ENCODE measurements at places on chromosomes 11 and 22.

GRCh38 chr22:36772451-36772850 is 3.5 kb downstream of the IFT27 start:
- DNase-seq, result peak; percentile 85

GRCh38 chr11:61645179-61645868 is 34.9 kb upstream of the DAGLA start:
- DNase-seq, result peak; percentile 81

GRCh38 chr11:65641297-65642013 is 3.6 kb downstream of the SIPA1 start:
- no peak for DNase-seq

GRCh38 chr11:2187280-2187707 is 15.7 kb upstream of the TH start:
- no peak for DNase-seq

All from thyroid gland (tissue), 4 donors.